ENCODE measurements at places on chromosomes 6 and 20. TPM values are rescaled to one million over a fixed set of nuclear protein-coding genes. Genes with fewer than 3 reads are reported as not detected.
A peak's percentile ranks its signal among the peaks of the same experiment; 100 is the strongest.

DNA sequence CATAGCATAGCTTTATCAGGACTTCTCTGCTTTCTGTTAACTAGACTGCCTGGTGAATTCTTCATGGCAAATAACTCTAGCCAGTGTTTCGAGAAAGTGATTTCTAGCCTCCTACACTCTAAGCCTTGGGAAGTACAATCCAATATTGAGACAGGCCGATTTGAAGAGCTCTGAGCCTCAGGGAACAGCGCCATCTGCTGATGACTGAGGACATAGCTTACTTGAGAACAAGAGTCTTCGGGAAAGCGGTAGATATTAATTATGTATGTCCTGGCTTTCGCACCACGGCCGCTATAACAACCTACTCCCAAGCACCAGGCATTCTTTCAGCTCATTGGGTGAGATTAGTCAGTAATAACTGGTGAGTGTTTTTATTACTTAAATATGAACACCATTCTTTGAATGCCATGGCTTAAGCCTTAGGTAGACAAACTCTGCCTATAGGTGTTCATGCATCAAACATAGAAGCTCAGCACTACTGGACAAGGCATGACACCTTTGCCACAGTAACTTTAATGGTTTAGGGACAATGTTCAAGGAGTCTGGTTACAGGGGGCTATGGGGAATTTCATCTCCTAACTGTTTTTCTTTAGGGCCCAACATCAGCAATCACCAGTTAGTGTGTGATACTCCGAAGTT lies 518.6 kb downstream of the BMP2 start:
- DNase-seq = peak; percentile 76

- DNase-seq = no peak
These were observed 811.5 kb downstream of the TENT5A start for GRCh38 chr6:80940976-80941375.

DNA sequence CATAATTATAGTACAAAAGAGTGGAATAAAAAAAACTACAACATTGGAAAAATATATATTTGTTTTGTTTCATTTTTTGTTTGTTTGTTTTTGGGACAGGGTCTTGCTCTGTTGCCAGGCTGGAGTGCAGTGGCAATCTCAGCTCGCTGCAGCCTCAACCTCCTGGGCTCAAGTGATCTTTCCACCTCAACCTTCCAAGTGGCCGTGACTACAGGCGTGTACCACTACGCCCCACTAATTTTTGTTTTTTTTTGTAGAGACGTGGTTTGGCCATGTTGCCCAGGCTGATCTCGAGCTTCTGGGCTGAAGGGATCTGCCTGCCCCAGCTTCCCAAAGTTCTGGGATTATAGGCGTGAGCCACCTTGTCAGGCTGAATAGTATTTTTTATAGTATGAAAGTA lies 41.4 kb upstream of the SH3BGRL2 start:
- DNase-seq = no peak

MMS22L gene
- 7.5 TPM for polyA plus RNA-seq

- peak; percentile 70 for DNase-seq
These were observed 213.7 kb downstream of the PRL start for GRCh38 chr6:22083119-22083518.

DNA sequence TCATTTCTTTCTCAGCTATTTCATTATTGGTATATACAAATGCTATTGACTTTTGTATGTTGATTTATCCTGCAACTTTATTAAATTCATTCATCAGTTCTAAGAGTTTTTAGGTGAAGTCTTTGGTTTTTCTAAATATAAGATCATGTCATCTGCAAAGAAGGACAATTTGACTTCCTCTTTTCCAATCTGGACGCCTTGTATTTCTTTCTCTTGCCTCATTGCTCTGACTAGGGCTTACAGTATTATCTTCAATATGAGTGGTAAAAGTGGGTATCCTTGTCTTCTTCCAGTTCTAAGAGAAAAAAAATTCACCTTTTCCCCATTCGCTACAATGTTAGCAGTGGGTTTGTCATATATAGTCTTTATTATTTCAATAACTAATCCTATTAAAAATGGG lies 38.0 kb downstream of the KIF16B start:
- no peak for DNase-seq

GRCh38 chr6:151004383-151005024 lies 139.0 kb downstream of the MTHFD1L start:
- DNase-seq = peak; percentile 80

TRDN gene
- polyA plus RNA-seq = 268 TPM

MYB gene
- 0.66 TPM for polyA plus RNA-seq

PLN gene
- 9.1 TPM for polyA plus RNA-seq

DNA sequence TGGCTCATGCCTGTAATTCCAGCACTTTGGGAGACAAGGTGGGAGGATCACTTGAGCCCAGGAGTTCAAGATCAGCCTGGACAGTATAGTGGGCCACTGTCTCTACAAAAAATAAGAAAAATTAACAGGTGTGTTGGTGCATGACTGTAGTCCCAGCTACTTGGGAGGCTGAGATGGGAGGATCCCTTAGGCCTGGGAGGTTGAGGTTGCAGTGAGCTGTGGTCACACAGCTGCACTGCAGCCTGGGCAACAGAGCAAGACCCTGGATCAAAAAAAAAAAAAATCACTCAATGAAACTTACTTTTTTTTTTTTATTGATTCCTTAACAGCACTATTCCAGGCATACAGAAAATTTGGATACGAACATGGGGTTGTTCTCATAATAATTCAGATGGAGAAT lies 14.0 kb downstream of the CDKAL1 start:
- no peak for DNase-seq

DNA sequence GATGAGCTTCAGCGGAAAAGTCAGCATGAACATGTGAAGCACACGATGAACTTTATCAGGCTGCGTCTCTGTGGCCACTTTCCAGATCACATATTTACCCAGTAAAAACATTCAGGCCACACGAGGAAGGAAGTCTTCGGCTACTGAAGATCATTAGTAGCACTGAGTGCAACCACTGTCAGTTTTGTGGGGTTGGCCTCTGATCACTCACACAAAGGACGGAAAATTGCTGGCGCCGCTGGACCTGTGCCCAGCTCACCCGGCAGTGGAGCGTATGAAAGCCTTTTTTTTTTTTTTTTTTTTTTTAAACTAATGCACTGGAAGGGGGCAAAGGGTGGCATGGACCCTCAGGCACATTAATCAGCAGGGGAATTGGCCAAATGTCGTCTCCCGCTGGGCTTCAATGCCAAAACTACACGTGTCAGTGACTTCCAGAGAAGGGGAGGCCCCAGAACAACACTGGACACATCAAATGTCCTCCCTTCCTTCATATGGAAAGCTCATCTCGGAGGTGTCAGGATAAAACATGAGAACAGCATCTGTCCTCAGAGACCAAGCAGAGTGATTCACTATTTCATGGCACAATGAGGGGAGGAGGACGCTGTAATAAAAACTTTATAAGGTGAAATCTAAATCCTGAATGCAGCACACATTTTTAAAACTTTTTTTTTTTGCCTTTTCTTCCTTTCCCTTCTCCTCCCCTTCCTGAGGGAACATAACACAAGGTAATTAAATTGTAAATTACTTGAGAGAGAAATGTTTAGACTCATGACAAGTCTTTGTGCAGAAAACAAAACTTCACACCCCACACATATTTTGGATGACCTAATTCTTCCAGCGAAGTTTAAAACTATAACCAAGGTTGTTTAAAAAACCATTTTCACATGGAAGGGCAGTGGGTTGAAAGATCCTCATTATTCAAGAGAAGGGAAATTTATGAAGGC lies 223.4 kb downstream of the FOXC1 start:
- no peak for DNase-seq

DNA sequence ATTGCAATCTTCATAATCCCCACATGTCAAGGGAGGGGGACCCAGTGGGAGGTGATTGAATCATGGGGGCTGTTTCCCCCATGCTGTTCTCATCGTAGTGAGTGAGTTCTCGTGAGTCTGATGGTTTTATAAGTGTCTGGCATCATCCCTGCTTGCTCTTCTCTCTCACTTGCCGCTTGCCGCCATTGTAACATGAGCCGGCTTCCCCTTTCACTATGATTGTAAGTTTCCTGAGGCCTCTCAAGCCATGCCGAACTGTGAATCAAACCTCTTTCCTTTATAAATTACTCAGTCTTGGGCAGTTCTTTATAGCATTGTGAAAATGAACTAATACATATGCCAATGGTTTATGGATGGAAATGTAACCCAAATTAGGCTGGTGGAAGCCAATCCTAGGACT lies 109.4 kb upstream of the AKAP12 start:
- DNase-seq = no peak

DNA sequence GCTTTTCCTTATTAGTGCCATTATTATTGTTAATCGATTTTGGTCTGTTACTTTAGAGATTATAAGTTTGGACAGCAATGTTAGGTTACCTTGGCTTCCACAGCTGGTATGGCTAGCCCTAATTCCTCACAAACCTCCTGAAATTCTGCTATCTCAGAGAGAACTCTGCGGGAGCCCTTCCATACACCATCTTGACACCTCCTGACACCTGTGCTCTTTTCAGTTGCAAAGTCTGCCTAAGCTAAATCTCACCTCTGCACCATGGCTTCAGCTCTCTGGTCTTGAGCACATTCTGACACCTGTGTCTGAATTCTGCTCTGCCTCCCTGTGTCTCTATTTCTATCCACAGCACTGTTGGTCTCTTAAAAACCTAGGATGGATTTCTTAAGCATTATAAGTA lies 106.5 kb downstream of the DCDC2 start:
- no peak for DNase-seq

SLC22A16 gene
- 0.43 TPM for polyA plus RNA-seq

DNA sequence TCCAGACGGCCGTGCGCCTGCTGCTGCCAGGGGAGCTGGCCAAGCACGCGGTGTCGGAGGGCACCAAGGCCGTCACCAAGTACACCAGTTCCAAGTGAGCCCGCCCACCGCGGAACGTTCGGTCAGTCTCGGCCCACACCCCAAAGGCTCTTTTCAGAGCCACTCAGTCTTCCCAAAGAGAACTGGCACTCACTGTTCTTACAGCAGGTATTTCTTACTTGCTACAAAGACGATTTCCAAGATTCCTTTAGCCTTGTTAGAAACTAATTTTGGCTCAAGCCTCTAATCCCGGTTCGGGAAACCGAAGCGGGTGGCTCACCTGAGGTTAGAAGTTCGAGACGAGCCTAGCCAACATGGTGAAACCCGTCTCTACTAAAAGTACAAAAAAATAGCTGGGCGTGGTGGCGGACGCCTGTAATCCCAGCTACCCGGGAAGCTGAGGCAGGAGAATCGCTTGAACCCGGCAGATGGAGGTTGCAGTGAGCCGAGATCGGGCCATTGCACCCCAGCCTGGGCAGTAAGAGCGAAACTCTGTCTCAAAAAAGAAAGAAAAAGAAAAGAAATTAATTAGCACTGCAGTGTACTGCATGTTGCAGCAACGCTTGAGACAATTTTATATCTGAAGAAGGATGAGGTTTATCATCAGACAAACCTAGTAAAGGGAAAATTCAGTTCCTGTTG lies 73.1 kb downstream of the OR2B2 start:
- peak; percentile 64 for DNase-seq

GRCh38 chr6:48429610-48430009 lies 318.6 kb upstream of the PTCHD4 start:
- no peak for DNase-seq

GRCh38 chr20:2402271-2402980 lies 21.7 kb downstream of the TGM6 start:
- DNase-seq = peak; percentile 27

DNA sequence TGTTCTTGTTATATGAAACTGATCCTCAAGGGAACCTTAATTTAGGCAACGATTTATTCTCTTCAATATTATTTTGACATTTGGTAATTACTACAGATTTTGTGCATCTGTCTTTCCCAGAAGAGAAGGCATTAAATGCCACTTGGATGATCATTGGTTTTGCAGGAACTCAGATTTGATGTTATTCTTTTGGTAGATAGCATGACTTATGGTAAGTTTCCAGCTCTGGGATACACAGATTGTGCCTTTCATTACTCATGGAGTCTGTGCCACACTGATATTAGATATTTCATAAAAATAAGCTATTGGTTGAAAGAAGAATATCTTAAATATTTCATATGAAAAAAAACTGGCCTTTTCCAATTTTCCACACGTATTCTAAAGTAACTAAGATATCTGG lies 120.1 kb downstream of the AIG1 start:
- no peak for DNase-seq

GRCh38 chr6:14807130-14807529 lies 438.7 kb upstream of the JARID2 start:
- DNase-seq = no peak

TREM2 gene
- polyA plus RNA-seq = 0.42 TPM

- DNase-seq = no peak
These were observed 277.5 kb upstream of the MAN1A1 start for GRCh38 chr6:119626884-119627619.

- no peak for DNase-seq
These were observed 60.1 kb upstream of the KCNG1 start for GRCh38 chr20:51082988-51083387.

- no peak for DNase-seq
These were observed 194.6 kb downstream of the ZDHHC14 start for GRCh38 chr6:157575436-157576145.

DNA sequence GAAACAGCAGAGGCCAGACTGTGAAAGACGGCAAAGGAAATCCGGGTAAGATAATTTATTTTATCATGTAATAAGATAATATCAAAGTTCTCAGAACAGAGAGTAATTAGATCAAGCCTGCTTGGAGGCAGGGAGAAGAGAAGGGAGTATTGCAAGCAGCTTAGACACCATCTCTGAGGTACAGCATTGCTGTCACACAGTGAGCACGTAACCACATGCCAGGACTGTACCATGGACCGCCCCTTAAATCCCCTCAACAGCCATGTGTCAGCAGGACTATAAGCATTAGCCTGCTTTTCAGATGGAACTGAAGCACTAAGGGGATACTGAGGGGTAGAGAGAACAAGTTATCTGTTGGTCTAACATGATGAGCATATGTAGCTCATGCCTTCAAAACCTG lies 141.5 kb downstream of the C6orf118 start:
- DNase-seq = no peak

- no peak for DNase-seq
These were observed 58.7 kb upstream of the SULF2 start for GRCh38 chr20:47843886-47844567.

DNA sequence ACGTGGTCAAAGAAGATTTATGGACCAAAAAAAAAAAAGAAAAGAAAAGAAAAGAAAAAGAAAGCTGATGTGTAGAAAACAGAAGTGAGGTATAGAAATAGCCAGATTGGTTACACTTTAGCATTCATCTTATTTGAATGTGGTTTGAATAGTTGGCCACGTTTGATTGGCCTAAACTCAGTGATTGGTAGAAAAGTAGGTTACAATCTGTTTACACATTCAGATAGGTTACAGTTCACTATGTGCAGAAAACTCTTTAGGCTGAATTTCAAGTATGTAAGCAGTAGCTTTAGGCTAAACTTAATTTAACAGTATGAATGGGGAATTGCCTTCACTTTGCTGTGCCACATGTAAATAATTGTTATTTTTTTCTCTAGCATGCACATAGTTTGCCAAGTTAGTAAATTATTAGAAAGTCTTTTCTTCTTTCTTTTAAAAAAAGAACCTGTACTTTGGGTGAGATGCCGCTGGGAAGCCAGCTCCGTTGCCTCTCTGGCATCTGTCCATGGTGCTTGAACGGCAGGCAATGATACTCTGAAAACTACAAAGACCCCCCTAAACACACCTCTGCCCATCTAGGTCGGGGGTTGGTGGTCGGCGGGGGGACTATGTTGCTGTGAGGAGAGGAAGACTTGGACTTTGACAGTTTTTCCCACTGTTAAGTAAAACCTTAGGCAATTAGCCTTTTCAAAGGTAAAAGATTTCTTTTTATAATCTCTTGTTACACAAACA lies 173.0 kb downstream of the AIG1 start:
- no peak for DNase-seq
